ENCODE measurements at places on chromosomes 12 and 14.

DNA sequence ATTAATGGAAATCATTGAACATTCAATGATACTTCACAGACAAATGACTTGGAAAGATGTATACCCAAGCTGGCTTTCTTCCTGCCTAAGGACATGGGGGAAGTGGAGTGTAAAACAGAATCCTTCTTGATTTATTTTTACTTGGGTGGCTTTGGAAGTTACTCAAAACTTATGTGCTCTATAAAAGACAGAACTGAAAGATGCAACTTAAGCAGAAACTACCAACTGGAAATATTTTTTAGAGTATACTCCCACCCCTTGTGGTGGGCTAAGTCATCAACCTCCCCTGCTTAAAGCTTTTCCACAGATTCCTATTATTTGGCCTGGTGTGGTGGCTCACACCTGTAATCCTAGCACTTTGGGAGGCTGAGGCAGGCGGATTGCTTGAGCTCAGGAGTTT is 126.0 kb upstream of the ATP2B1 start:
- DNase-seq, result no peak

DNA sequence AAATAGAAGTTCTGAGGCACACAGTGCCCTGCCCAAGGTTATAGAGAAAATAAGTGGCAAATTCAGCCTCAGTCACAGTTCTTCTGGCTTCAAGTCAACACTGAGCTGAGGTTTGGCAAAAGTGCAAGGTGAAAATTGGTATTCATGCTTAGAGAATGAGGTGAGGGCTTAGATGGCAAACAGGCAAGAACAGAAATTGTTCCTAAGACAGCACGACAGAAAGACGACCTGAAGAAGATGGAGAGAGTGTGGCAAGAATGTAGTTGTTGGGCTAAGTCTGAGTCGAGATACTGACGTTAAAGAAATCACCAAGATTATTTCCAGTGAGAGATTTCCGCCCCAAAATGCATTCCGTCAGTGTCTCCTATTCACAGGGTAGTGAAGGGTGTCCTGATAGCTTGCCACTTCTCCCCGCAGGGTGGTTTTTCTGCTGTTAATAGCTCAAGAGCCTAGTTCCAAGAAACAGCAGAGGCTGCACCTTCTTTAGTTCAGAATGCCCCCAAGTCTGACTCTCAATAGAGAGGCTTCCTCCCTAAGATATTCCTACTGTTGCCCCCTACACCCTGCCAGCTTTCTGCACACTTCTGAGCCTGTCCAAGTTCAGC is 260.8 kb upstream of the AMIGO2 start:
- no peak for DNase-seq

GRCh38 chr12:4215229-4216186 is 58.1 kb upstream of the CCND2 start:
- DNase-seq, result no peak

DNA sequence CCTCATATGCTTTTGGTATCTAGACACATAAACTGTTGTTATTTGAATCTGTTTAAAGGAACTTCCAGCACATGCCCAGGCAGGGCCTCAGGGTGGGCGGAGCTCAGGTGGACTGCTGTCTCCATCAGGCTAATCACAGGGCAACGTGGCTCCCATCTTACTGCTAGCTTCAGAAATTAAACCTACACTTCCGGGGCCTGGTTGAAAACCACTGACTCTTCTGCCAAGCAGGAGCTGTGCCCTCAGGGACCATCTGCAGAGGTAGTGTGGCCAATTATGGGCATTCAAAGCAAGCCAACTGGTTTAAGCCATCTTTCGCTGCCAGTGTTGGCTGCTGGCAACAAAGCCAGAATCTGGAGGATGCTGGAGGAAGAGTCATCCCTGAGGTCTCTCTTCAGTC is 97.5 kb downstream of the TMX1 start:
- DNase-seq, result no peak

- DNase-seq, result peak; percentile 45
These were observed 86.6 kb downstream of the KDM2B start for GRCh38 chr12:121494093-121494787.

Data from posterior cingulate gyrus (tissue), 11 donors.